ENCODE measurements at places on chromosomes 2 and 18.

DNA sequence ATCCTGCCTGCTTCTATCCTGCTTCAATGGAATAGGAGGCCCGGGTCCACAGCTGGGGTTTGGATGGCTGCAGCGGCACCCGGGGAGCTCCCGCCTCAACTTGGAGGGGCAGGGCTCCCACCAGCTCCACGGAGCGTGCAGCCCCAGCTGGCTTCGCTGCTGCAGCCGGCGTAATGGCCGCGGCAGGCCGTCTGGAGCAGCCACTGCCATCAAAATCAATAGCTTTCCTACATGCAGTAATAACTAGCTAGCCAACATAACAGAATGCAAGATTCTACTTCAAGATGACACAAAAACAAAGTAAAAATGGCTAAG, 154.2 kb upstream of the RMP24 start:
- DNase-seq = no peak

DNA sequence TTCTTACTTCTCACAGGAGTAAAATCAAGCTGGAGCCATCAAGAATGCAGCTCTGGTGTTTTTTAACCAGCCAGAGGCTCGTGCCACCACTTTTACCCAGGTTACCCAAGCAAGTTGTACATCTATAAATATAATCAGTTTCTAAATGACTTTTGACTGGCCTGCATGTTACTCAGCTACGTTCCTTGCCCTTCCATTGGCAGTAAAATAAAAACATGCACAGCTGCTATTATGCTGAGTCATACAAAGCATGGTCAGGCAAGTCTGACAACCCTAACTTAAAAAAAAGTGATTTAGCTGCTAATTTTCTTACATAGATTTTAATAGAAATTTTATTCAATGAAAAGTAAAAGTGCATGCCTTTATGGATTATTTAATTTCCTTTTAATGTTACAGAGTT, 111.7 kb upstream of the CSRNP3 start:
- no peak for DNase-seq

- no peak for DNase-seq
Measured at GRCh38 chr18:5510135-5510846, 33.5 kb downstream of the EPB41L3 start.

- DNase-seq = no peak
Measured at GRCh38 chr2:221708902-221709301, 136.8 kb upstream of the EPHA4 start.

GRCh38 chr18:56248610-56249235, 389.7 kb downstream of the TXNL1 start:
- no peak for DNase-seq
